ENCODE measurements at places on chromosomes 1 and 21. TPM values are rescaled to one million over a fixed set of nuclear protein-coding genes. Genes with fewer than 3 reads are reported as not detected.

- DNase-seq: no peak
These were observed 89.8 kb downstream of the SMYD3 start for GRCh38 chr1:246417152-246417812.

DNA sequence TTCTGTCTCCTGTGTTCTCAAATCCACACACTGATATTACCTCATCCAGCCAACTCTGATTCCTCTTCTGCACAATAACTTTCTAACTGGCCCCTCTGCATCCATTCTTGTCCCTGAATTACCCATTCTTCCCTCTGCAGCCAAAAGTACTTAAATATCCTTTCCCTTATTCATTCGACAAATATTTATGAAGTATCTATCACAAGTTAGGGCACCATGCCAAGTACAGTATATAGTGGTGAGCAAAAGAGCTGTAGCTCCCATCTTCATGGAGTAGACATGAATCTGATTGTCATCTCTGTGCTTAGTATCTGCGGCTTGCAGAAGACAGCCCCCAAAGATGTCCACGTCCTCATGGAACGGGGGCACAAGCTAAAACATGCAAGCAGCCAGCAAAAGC, 316.8 kb downstream of the SETD4 start:
- DNase-seq: no peak

DNA sequence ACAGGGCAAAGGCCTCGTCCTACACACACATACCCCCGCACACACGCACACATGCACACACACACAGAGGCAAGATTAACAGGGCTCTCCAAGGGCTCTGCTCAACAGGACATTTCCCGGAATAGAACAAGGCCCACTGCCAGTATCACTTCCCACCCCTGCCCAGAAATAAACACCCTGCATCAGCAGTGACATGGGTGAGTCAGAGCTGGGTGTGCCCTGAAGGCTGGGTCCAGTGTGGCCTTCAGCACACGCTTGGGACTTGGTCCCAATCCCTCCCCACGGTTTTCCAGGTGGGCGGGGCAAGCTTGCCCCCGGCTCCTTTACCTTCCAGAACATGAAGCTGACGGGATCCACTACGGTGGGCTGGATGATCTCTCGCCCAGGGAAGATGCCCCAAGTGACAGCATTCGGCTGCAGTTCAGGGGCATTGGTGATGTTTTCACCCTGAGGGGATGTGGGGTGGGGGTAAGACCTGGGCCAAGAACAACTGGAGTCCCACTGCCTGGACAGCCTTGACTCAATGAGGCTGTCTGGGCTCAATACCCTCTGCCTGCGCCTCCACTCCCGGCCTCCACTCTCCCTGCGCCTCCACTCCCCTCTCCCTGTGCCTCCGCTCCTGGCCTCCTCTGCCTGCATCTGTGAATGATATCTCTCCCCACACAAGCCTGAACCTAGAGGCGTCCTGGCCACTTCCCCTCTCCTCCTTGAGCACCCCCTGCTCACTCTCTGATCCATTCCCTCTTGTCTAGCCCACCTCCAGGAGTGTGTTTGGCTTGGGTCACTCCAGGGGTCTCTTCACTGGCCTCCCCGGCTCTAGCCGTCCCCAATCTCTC, 14.7 kb downstream of the MTHFR start:
- no peak for DNase-seq

MAP1LC3C gene
- not detected for total RNA-seq

MIS18A gene
- total RNA-seq: 30.7 TPM

All from activated T-cell treated with anti-CD3 and anti-CD28 coated beads, Interleukin-2, amount 50 U/mL, for 4 hours (primary cell).